ENCODE measurements at places on chromosomes 16 and 17.

- DNase-seq, result no peak
These were observed 2.0 kb downstream of the TUBD1 start for GRCh38 chr17:59890720-59891119.

DNA sequence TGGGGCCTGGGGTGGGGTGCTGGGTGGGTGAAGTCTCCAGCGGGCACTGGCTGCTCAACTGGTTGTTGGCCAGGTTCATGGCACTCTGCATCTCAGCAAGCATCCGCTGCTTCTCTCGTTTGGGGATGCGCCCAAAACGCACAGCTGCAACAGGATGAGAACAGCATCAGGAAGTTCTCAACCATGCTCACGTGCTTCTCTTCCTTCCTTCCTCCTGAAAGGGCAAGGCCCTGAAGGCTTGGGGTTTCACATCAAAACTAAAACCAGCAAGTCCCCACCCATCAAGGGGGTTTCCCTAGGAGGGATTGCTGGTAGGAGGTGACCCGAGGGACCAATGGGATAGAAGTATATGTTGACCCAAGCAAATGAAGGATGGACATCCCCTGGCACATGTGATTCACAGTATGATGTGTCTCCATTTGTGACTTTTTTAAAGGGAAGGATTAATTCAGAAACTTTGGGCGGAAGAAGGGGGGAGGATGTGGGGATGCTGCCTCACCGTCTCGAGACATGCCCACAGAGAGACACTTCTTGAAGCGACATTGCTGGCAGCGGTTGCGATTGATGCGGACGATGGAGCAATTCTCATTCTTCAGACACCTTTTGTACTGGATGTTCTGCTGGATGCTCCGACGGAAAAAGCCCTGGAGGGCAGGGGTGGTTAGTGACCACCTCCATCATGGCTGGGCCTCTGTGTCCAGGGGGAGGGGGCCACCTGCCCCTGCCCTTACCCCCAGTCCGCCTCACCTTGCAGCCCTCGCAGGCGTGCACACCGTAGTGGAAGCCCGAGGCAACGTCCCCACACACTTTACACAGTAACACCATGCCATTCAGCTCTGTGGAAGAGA lies 4.2 kb downstream of the NR1D1 start:
- DNase-seq, result no peak

GRCh38 chr17:55735731-55736405 lies 13.2 kb upstream of the TMEM100 start:
- peak; percentile 68 for DNase-seq

- DNase-seq, result no peak
These were observed 10.8 kb downstream of the ARL2BP start for GRCh38 chr16:57255686-57256415.

GRCh38 chr16:85312642-85313525 lies 200.6 kb upstream of the CIBAR2 start:
- no peak for DNase-seq

GRCh38 chr17:20993863-20994778 lies 48.7 kb downstream of the USP22 start:
- DNase-seq, result no peak

DNA sequence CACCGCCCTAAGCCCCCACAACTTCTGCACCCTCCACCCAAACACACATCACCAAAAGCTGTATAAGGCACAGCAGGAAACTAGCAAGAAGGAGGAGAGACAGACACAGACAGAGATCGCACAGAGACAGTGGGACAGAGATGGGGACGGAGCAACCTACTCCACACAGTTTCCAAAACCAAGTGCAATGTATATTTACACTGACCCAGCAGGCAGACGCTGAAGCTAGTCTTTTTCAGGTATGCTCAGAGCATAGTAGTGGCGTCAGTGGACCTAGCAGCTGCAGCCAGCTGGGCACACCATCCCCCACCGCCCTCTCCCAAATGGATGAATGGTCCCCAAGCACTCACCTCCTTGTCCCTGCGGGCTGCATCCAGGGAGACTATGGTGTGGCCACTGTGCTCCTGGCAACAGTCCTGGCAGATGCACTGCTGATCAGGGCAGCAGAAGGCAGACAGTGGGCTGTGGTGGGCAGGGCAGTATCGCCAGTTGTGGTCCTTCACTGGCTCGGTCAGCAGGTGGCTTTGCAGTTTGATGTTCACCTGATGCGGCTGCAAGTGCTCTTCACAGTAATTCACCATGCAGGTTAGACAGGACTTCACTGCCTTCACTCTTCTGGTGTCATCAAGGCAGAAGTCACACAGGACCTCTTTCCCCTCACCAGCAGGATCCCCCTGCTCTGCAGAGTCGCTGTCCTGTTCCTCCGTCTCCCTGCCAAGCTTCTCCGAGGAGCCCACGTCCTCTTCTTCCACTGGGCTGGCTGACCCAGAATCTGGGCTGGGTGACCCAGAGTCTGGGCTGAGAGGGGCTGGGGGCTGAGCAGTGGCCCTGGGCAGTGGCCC lies 31.5 kb upstream of the FBXW10B start:
- no peak for DNase-seq

GRCh38 chr17:51010173-51010675 lies 110.4 kb downstream of the SPAG9 start:
- no peak for DNase-seq

DNA sequence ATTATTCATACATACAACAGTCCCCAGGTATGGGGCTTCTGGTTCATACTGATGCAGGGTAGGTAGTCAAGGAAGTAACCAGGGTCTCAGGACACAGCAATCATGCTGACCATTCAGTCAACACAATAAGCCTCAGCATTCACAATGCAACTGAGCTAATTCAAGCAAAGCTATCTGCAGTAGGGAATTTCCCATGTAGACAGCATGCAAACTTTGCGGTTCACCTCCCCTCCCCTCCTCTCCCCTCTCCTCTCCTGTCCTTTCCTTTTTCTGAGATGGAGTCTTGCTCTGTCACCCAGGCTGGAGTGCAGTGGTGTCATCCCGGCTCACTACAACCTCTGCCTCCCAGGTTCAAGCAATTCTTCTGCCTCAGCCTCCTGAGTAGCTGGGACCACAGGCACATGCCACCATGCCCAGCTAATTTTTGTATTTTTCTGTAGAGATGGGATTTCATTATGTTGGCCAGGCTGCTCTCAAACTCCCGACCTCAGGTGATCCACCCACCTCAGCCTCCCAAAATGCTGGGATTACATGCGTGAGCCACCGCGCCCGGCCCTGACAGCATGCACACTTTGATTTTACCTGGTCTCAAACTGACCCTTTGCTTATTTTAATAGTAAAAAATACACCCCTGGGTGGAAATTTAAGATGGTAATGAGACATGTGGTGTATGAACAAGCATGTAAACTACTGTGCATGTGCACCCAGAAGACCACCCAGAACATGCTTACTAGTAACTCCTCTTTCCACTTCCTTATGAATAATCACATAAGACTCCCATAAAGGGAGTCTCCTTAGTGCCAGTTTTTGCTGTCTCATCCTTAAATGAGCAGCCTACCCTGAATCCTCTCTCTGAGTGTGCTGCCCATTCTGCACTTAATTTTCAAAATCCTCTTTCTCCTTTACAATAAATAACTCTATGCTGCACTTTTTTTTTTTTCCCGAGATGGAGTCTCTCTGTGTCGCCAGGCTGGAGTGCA lies 9.3 kb upstream of the RNF135 start:
- DNase-seq, result no peak

DNA sequence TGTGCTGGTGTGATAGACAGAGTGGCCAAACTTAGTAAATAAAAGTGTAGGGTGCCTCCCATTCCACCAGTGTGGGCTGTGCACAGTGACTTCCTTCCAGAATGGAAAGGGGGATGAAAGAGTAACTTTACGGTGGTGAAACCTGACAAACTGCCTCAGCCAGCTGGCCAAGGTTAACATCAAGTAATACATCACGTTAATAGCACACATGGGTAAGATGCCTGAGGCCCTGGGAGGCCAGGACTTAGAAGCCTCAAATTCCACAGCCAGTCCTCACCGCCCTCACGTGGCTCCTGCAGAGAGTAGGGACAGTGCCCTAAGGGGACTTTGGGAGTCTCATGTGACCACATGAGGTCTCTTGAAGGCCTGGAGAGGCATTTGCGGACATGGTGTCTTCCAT lies 14.1 kb downstream of the RMI2 start:
- DNase-seq, result no peak

DNA sequence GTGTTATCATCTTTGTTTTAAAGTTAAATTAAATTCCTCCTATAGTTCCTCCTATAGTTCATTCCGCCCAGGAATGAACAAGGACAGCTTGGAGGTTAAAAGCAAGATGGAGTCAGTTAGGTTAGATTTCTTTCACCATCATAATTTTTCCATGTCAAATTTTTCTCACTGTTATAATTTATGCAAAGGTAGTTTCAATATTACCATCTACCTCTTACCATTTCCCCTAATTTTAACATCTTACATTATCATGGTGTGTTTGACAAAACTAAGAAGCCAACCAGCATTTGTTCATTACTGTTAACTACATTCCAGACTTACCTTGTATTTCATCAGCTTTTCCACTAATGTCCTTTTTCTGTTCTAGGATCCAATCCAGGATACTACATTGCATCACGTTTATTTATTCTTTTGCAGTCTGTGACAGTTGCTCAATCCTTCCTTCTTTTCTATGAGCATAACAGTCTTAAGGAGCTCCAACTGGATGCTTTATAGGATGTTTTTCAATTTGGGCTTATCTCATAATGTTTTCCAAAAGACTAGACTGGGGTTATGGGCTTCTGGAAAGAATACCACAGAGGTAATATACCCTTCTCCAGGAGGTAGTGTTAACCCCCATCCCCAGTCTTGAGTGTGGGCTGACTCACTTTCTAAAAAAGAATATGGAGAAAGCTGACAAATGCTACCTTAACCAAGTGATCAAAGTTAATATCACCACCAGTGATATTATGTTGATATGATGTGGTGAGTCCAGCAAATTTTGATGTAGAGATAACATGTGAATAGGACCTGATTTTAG lies 158.5 kb downstream of the PPM1E start:
- DNase-seq, result no peak

DNA sequence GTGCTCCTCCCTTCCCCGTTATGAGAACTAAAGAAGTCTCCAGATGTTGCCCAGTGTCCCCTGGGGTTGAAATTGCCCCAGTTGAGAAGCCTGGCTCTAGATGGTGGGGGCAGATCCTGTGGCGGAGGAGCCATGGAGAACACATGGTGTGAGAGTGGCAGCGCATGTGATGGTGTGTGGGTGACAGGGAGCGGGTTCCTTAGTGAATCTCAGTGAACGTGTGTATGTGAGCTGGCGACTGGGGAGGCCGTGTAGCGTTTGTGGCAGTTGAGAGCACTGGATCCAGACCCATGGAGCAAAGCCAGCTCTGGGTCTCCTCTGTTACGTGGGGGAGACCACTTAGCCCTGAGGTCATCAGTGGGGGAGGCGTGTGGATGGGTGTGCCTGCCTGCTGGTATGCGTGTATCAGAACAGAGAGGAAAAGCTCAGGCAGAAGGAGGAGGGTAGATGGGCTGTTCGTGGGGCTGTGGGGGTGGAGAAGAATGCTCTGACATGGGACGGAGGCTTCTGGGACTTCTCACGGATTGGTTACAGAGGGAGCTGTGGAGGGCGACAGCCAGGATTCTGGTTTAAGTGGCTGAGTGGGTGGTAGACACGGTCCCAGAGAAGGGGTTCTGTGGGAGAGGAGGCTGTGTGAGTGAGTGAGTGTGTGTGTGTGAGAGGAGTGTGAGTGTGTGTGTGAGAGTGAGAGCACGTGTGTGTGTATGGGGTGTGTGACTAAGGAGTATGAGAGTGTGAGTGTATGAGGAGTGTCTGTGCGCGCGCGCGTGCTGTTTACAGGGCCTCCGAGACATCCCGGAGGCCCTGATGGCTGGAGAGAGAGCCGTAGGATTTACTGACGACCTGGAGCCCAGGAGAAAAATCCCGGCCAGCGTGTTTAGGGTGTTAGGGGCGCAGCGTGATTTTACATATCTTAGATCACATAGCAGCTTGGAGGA lies 193.8 kb downstream of the SNX29 start:
- no peak for DNase-seq

- DNase-seq, result no peak
These were observed 6.8 kb downstream of the ZNF267 start for GRCh38 chr16:31880322-31880979.

DNA sequence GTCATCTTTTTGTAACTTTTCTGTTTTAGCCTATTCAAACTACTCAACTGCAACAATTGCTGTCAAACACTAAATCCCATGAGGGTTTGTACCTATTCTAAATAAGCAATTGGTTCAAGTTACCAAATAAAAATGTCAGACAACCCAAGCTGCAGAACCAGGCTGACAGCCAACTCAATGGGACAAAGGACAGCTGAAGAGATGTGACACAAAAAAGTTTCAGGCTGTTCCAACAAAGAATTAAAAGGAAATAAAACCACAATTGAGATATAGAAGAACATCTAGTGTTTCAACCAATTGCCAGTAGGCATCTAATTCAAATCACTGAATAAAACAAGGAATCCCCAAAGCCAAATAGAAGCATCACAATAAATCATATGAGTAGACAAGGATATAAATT lies 49.3 kb downstream of the GRB7 start:
- DNase-seq, result no peak

GRCh38 chr16:48361012-48361411 lies 24.2 kb downstream of the SIAH1 start:
- DNase-seq, result no peak

- DNase-seq, result no peak
These were observed 126.5 kb downstream of the WWOX start for GRCh38 chr16:78225919-78226318.

- DNase-seq, result no peak
These were observed 212.5 kb upstream of the EEF2KMT start for GRCh38 chr16:5309946-5310611.

GRCh38 chr17:40944531-40944930 lies 7.1 kb upstream of the KRT23 start:
- no peak for DNase-seq

- DNase-seq, result no peak
These were observed 21.1 kb downstream of the ETV4 start for GRCh38 chr17:43524945-43525575.
